ENCODE measurements at places on chromosomes 6 and 20.

DNA sequence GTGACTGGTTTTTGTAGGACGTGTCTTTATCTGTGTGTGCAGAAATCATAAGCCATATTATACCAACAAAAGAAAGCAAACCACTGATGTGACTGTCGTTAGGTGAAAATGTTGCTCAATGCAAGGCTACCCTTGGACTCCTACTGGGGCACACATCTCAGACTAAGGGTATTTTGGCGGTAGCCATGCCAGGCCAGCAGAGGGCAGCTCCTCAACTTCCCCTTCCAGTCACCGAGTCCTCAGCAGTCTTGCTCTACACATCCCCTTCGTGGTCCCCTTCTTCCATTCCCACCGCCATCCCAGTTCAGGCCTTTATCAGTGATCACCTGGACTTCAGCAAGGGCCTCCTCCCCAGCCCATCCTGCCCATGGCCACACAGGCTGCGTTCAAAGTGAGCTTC, 113.7 kb upstream of the GGTLC1 start:
- DNase-seq = no peak

- no peak for DNase-seq
Measured at GRCh38 chr20:9551808-9552550, 37.6 kb downstream of the LAMP5 start.

GRCh38 chr6:162178666-162179065, 548.9 kb downstream of the PRKN start:
- no peak for DNase-seq

DNA sequence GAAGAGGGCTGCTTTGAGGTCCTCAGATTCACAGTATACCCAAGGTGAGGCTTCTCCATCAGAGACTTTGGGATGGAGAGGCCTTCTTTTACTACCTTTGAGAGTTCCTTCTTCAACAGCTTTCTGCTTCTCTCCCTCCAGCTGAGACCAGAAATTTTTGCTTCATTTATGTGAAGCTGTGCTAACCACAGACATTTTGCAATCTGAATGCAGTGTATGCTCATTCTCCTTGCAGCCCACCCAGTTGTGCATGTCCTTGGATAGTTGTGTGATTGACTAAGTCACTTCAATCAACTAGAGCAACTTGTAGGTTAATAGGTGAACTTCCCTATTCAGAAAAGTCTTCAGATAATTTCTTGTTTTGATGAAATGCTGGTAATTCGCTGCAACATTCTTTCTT, 20.1 kb downstream of the DCBLD1 start:
- no peak for DNase-seq

DNA sequence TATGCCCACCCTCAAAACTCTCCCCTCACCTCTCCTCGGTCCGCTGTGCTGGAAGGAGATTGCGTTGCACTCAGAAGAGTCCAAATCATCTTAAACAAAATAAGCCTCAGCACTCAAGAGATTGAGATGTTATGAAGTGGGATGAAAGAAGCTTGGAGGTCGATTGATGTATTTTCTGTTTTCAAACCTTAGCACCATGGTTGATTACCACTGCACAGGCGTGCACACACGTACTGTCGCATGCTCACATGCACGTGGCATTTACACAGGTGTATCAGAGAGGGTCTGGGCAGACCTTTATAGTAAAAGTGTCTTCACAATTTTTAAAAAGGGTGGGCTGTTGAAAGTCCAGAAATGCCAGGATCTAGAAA, 612 bp upstream of the AGPAT4 start:
- DNase-seq = no peak
